ENCODE measurements at places on chromosomes 2 and 18.

GRCh38 chr2:38032946-38033345, 43.0 kb downstream of the CYP1B1 start:
- DNase-seq = no peak

DNA sequence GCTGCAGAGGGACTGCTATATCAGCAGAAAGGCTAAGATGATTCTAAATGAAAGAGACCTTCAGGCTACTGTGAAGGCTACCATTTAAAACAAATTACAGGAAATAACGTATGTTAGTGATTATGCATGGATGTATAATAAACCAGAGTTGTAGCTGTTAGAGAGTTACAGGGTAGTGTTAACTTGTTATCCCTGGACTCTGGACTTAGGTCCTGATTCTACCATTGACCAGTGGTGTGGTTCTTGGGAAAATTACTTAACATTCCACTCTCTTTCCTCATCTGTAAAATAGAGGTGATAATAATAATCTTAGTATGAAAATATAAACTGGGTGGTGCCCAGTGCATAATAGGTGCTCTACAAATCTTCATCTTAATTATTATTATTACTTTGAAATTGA, 22.2 kb downstream of the LAMA3 start:
- DNase-seq = no peak

DNA sequence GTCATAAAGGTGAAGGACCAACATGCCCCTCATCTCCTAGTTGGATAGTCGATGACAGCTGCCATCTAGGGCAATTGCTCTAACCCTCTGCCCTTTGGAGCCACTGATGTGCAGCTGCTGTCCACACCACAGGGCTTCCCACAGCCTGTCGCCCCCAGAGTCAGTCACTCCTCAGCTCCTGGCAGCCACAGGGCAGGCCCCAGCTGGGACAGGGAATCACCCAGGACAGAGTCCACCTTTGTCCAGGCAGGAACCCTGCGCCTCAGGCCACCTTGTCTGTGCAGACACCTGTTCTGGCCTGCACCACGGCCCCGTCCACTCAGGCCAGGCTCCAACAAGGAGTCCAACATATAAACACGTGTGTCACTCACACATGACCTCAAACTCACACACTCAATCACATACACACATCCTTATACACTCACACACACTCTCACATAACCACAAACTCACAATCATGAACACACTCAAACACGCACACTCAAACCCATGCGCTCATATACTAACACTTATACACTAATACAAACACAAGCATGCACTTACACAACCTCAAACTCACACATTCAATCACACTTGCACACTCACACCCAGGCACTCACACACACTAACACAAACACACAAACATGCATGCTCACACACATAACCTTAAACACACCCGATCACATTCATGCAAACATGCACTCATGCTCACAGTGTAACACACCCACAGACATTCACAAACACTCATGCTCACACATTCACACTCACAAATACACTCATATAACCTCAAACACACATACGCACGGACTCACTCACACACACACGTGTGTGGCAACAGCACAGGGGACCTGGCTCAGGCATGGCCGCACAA, 29.7 kb downstream of the HDAC4 start:
- DNase-seq = no peak

DNA sequence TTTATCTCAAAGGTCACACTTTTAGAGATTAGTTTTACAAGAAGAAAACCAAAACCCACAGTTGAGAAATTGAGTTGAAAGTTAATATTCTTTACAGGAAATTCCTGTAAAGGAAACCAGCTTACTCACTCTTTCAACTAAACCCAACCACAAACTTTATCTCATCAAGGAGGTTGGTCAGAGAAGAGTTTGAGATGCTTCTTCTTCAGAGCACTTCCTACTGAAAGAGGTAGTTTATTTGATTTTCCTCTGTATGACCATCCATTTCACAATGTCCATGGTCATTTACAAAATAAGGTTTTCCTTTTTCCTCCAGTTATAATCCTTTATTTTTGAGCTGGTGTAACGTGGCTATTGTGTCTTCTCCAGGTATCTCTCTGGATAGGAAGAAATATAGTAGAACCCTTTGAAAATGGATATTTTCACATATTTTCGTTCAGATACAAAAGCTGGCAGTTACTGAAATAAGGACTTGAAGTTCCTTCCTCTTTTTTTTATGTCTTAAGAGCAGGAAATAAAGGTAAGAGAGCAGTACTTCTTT, 4.5 kb upstream of the IL18RAP start:
- DNase-seq = no peak

DNA sequence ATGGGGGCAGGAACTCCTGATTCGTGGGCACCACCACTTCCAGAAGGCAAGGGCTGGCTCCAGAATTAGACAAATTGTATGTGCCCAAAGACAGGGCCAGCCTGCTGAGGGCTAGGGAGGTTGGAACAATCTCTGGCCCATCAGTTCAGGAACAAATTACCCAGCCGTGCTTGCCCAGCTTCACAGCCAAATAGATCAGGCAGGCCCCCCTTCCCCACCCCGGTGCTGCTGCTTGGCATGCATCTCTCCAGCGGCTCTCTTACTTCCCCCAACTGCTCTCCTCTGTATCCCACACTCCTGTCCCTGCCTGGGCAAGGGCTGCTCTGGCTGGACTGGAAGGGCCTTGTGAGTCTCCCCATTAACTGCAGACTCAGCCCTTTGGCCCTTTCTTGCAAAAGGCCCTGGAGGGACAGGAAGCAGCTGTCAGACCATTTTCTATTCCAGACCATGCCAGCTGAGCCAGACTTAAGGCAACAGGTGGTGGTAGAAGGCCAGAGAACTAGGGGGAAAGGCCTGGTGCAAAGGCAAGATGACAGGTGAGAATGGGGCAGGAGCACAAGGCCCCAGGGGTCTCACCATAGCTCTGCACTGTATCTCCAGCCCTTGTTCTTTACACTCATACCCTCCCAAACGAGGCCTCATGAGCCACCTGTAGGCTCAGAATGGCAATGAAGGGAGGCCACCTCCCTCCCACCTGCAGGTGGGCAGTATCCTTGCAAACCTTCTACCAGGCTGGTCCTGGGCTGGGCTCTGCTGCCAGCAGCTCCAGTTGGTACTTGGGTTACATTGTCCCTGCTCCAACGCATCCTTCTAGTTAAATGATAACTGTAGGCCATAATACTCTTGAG, 30.7 kb upstream of the ACAA2 start:
- DNase-seq = no peak

- no peak for DNase-seq
These were observed 189.9 kb upstream of the NDUFV2 start for GRCh38 chr18:8912348-8913326.

- DNase-seq = no peak
These were observed 813.3 kb downstream of the DCC start for GRCh38 chr18:53153281-53153680.

DNA sequence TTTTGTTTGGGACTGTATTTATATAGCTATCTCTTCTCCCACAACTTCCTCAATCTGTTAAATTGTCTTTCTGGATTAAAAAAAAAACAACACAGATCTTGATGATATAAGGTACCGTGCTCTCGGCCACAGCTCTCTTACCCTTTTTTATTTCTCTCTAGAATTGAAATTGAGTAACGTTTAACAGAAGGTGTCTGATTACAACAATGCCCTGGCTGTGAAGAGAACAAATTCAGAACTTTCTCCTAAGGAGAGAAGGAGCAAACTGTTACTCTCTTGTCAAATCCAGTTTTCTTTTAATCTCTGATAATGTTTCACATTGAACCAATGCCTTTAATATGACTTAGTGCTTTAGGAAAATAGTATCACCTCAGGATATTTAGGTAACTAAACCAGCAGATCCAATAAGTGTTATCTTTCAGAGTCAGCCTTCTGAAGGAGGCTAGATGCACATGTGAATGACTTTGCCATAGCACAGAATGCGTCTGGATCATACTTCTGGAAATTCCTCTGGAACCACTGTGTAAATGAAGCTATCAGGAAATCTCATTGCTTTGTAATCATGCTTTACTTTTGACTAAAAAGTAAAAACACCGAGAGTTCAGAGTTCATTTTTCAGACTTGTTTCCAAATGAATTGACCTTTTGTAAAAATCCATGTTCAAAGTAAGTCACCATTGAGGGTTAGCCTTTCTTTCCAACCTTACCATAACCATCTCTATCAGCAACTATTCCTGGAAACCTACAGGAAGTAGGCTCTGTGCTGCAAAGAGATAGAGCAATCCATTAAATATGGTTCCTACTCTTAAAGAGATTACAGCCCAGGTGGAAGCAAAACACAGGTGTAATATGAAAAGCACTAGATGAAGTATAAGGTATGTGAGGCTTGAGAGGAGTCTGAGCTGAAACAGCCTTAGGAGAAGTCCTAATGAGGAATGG, 147.0 kb upstream of the OSR1 start:
- no peak for DNase-seq

GRCh38 chr2:229900012-229900411, 21.8 kb downstream of the TRIP12 start:
- no peak for DNase-seq

- DNase-seq = no peak
These were observed 329.5 kb downstream of the RAD51AP2 start for GRCh38 chr2:17188721-17189120.

GRCh38 chr2:109526442-109526970, 87.3 kb downstream of the SEPTIN10 start:
- DNase-seq = no peak

DNA sequence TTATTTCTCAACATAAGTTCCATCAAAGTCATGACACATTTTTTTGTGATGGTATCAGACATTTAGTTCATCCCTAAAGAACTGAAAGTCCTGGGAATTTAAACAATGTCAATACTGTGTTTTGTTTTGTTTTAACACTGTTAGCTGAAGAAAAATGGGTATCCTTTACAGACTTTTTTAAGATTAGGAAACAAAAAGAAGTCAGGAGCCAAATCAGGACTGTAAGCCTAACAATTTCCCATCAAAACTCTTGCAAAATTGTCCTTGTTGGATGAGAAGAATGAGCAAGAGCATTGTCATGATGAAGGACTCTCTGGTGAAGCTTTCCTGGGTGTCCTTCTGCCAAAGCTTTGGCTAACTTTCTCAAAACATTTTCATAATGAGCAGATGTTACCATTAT, 69.4 kb downstream of the SRD5A2 start:
- DNase-seq = no peak

GRCh38 chr18:50933684-50934083, 34.2 kb upstream of the ELAC1 start:
- DNase-seq = no peak

DNA sequence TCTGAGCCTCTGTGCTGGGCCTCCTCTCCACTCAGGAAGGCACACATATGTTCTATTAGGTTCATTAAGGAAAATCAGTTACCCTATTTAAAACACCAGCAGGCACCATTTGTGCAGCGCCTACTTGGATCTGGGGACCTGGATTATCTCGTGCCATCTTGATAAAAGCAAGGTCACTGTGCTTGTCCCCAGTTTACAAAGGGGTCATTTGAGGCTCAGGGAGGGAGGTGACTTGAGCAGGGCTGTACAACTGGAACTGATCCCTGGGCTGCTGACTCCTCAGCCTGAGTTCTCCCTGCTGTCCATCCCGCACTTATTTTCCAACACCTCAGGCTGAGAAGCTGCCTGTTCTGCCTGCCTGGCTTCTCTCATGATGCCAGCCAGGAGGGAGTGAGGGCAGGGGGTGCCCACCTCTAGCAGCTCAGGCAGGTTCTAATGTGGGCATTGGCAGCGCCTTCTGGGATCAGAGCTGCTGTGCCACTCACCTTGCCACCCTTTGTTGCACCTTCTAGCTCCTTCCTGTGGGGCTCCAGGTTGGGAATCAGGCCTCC, 120.3 kb downstream of the GLI2 start:
- no peak for DNase-seq

DNA sequence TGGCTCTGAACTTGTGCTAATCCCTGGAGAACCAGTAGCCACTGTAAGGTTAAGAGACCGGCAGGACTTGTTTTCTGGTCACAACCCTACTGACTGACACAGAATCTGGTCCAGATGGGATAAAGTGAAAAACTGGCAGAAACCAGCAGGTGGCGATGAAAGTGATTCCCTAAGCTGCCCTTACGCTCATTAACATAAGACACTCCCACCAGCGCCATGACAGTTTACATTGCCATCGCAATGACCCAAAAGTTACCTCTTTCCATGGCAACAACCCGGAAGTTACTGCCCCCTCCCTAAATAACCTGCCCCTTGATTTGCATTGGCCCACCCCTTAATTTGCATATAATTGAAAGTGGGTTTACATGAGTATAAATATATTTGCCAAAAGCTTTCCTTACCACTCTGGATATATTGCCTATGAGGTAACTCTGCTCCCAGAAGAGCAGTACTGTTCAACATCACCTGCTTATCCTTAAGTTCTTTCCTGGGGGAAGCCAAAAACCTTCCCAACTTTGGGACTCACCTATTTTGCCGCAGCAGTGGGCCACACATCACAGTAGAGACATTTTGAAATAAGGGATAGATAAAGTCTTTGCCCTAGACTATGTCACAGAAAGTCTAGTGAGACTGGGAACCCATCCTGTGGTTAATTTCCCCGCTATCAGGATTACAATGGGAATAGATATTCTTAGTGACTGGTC, 35.8 kb upstream of the AFF3 start:
- no peak for DNase-seq

- no peak for DNase-seq
These were observed at the start of gene DTNA for GRCh38 chr18:34709750-34710441. TSS of gene DTNA (plus strand) at chr18:34710298. CDS start at chr18:34755977, 45,679 bp downstream.

DNA sequence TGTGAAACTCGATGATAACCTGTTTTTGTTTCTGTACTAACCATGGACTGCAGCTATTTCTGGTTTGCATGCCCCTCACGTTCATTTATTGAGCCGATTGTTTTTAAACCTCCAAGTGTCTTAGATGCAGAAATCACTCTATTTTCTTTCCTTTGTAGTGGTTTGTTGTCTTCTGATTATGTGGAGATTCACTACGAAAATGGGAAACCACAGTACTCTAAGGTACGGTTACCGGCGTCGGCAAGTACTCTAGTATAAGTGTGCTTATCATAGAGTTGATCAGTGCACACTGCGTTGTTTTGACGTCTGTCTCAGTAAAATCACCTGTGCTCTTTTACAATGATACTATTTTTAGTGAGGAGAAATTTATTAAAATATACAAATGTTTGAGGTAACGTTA, 87.4 kb downstream of the ADAM23 start:
- DNase-seq = no peak

DNA sequence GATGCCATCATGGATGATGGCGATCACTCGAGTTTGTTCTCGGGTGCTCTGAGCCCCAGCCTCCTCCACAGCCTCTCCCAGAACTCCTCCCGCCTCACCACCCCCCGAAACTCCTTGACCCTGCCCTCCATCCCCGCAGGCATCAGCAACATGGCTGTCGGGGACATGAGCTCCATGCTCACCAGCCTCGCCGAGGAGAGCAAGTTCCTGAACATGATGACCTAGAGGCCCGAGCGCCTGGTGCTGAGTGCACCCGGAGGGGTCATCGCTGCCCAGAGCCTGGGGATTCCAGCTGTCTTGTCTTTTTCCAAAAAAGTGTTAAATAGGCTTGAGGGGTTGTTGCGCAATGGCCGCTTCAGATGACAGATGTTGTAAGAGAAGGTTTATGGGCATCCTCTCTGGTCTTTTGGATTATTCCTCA, 254.8 kb downstream of the GLI2 start:
- DNase-seq = no peak

- no peak for DNase-seq
These were observed 72.5 kb upstream of the CYP1B1 start for GRCh38 chr2:38148501-38148900.

- no peak for DNase-seq
These were observed 50.2 kb upstream of the DTNA start for GRCh38 chr18:34659579-34660517.

All from central memory CD8-positive, alpha-beta T cell (primary cell).